ENCODE measurements at places on chromosomes 5 and 9.

DNA sequence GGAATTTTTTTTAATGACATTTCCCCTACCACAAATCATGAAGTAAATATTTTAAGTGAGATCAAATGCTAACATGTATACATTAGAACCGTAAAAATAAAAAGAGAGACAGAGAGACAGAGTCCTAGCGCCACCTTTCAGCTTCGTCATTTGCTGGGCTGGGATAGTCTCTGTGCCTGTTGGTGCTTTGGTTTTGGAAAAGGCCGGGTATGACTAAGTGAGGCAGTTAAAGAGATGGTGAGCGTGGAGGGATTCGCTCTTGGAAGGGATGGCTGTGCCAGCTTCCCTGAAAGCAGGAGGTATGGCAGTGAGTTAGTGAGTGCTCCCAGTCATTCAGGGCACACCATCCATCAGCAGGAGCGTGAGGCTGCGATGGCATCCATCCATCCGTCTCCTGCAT, 729.6 kb upstream of the WWC1 start:
- DNase-seq: no peak

GRCh38 chr9:108367188-108367587, 488.6 kb downstream of the ACTL7B start:
- DNase-seq: no peak

DNA sequence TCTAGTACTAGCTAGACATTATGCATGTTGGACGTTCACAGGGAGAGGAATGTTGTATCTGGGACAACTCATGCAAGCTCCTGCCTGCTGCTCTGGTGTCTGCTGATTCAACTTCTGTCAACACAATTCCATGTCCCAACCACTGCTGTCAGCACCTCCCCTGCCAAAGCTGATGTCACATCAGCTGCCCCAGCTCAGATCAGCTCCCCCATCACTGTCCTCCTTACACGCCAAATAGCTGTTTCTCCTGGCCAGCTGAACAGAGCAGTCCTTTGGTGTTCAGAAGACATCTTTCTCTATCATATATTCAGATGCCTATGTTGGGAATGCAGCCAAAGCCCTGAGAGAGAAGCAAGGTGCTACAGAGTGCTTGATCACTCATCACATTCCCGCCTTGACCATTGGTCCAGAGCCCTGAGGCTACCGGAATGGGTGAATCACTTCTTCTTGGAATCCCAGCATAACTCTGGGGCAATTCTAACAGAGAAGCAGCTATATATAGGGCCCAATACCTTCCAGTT, 223.3 kb downstream of the SEC61B start:
- no peak for DNase-seq

DNA sequence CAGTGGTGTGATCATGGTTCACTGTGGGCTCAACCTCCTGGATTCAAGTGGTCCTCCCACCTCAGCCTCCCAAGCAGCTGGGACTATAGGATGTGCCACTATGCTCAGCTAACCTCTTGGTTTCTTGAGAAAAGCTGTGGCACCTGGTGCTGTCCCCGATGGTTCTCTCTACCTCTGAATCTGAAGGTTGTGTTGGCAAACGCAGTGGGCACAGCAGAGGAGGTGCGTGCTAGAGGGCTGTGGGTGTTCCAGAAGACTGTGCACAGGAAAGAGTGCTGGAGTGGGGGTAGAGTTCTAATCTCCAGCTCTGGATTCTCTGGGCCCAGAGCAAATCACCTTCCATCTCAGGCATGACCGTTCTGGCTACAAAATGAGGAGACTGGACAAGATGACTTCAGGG, 12.5 kb downstream of the RGS3 start:
- DNase-seq: no peak

GRCh38 chr9:121281614-121282276, 13.8 kb downstream of the GSN start:
- no peak for DNase-seq

GRCh38 chr5:143124593-143124992, 278.9 kb downstream of the NR3C1 start:
- no peak for DNase-seq

- DNase-seq: no peak
These were observed 130.7 kb downstream of the PRKACG start for GRCh38 chr9:68883224-68883623.

DNA sequence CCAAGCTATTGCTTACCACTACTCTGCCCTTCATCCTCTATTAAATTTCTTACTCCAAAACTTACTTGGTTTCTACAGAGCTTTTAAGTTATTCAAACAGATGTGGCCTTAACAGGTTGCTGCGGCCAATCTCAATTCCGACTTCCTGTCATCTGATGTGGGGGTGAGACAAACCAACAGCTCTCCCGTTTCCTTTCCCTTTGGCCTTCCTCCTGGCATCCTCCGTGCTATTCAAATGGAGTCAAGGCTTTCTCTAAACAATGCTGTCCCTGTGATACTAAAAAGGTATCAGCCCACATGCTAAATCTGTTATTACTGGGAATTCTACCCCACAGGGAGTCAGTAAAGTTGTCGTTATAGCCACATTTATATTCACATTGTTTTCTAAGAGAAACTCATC, 11.8 kb downstream of the RBM18 start:
- DNase-seq: no peak

GRCh38 chr9:5269249-5269715, 35.2 kb downstream of the RLN2 start:
- no peak for DNase-seq

- DNase-seq: no peak
These were observed 89.0 kb downstream of the CAMK4 start for GRCh38 chr5:111313017-111313724.

DNA sequence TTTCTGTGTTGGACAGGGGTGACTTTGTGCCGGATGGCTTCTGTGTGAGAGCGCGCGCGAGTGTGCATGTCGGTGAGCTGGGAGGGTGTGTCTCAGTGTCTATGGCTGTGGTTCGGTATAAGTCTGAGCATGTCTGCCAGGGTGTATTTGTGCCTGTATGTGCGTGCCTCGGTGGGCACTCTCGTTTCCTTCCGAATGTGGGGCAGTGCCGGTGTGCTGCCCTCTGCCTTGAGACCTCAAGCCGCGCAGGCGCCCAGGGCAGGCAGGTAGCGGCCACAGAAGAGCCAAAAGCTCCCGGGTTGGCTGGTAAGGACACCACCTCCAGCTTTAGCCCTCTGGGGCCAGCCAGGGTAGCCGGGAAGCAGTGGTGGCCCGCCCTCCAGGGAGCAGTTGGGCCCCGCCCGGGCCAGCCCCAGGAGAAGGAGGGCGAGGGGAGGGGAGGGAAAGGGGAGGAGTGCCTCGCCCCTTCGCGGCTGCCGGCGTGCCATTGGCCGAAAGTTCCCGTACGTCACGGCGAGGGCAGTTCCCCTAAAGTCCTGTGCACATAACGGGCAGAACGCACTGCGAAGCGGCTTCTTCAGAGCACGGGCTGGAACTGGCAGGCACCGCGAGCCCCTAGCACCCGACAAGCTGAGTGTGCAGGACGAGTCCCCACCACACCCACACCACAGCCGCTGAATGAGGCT, at the start of gene ADRB2:
Gene ADRB2, plus strand, starts transcription at position 559 of the 686 bp plus-strand sequence. CDS start 221 bp downstream, outside the sequence.
- peak; percentile 90 for DNase-seq

GRCh38 chr5:68140763-68141162, 74.8 kb upstream of the PIK3R1 start:
- DNase-seq: no peak

DNA sequence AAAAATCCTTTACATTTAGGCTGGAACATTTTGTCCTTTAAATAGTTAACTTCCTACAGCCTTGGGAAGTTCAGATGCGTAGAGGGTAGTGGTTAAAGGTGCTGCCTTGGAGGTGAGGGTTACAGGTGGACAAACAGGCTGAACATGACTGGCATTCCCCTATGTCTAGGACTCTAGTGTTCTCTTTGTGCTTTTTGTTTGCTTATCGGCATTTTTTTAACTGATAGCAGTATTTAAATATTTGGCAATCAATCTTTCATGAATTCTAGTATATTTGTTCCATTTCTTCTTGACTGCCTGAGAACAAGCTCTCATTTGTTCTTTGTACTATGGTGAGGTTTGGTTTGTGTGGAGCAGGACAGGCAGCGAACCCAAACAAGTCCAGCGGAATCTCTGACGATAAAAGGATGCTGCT, 307.6 kb downstream of the CTNND2 start:
- DNase-seq: no peak

GRCh38 chr5:68898951-68899471, 194.8 kb upstream of the SLC30A5 start:
- DNase-seq: no peak

GRCh38 chr5:60563696-60564324, 136.2 kb downstream of the DEPDC1B start:
- no peak for DNase-seq

- DNase-seq: no peak
These were observed 116.8 kb upstream of the PDE4D start for GRCh38 chr5:60010328-60010727.

DNA sequence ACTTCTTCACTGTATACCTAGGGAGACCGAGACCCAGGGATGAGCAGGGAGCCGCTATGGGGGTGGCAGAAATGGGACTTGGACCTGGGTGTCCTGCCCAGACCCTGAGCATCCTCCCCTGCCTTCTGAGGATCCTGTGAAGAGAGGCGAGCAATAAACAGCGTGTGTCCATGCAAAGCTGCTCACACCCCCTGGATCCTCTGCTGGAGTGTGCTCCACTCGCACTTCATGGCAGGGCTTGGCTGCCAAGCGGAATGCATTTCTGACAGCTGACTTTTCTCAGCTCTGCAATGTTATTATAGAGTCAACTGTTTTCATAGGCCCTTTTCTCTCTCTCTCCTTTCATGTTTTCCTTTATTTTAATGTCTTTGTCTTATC, 31.0 kb upstream of the ALDH1B1 start:
- no peak for DNase-seq

- DNase-seq: no peak
These were observed 23.6 kb upstream of the CYSTM1 start for GRCh38 chr5:140151144-140152021.

DNA sequence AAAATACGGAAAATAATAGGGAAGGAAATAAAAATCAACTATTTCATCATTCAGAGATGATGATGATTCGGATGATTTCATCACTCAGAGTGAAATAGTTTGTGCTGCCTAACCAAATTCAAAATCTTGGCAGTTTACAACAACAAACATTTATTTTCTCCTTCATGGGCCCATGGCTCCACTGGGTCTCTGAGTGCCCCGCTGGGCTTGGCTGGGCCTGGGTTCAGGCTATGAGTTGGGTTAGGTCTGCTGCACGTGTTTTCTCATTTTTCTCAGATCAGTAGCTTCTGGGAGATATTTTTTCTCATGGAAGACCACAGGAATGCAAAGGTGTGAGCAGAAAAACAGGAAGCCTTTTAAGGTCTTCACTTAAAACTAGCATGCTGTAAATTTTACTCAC, 24.0 kb upstream of the F2RL1 start:
- no peak for DNase-seq

Data from CD4-positive, alpha-beta T cell treated with Interleukin-6 for 4 hours (primary cell).